ENCODE measurements at places on chromosomes 7 and 10. TPM values are rescaled to one million over a fixed set of nuclear protein-coding genes. Genes with fewer than 3 reads are reported as not detected.
A peak's percentile ranks its signal among the peaks of the same experiment; 100 is the strongest.

The SGCE gene
- 72.3 TPM for total RNA-seq

DNA sequence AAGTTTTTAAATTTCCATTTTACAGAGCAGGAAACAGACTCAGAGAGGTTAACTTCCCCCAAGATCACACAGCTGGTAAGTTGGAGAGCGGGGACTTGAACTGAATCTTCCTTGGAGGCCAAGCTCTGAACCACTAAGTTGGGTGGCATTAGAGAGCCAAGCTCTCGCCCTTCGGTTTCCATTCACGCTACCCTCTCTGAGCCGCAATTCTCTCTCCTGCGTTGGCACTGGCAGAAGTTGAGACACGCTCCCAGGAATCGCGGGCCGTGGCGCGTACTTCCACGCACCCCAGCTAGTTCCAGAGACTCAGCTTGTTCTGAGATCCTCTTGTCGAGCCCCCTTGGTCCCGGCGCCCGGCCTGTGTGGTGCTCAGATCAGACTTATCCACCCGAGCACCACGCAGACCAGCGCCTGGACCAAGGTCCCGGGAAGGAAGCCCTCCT lies 29.3 kb upstream of the VAX1 start:
- DNase-seq = no peak

DNA sequence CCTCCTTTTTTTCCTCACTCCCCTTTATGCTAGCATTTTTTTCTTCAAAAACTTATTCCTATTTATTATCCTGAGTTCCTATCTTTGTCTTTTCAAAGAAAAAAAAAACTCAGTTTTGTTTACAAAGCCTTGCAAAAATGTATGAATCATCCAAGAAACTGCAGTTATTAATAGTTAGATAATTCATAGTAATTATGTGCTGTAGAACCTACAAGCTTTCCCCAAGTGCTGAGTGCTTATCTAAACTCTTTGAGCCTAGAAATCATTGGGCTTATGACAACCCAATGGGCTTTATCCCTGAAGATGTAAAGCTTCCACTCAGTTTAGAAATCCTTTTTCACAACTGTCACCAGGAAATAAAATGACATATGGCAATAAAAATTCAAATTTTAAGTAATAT lies 145.9 kb upstream of the WNT16 start:
- DNase-seq = no peak

DNA sequence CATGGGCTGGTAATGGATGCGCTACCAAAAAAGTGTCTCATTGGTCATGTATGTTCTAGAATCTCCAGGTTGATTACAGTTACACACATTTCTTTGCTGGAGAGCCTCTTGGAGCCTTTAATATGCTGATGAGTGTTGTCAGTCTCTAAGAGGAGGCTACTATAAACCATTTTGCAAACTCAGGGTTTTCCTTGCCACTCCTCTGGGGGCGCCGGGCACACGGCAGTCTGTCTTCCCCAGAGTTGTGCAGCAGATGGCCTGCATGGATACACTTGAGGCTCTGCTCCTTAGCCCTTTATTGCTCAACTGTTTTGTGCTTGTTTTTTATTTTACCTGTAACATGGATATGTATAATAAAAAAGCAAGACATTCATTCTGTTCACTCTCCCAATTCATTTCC lies 196.5 kb downstream of the ACTR3B start:
- no peak for DNase-seq

- no peak for DNase-seq
Measured at GRCh38 chr10:33566426-33566825, 232.0 kb upstream of the NRP1 start.

GRCh38 chr7:93145354-93145753 lies 2.8 kb downstream of the SAMD9L start:
- DNase-seq = no peak

The CACNB2 gene
- total RNA-seq = 2.3 TPM

DNA sequence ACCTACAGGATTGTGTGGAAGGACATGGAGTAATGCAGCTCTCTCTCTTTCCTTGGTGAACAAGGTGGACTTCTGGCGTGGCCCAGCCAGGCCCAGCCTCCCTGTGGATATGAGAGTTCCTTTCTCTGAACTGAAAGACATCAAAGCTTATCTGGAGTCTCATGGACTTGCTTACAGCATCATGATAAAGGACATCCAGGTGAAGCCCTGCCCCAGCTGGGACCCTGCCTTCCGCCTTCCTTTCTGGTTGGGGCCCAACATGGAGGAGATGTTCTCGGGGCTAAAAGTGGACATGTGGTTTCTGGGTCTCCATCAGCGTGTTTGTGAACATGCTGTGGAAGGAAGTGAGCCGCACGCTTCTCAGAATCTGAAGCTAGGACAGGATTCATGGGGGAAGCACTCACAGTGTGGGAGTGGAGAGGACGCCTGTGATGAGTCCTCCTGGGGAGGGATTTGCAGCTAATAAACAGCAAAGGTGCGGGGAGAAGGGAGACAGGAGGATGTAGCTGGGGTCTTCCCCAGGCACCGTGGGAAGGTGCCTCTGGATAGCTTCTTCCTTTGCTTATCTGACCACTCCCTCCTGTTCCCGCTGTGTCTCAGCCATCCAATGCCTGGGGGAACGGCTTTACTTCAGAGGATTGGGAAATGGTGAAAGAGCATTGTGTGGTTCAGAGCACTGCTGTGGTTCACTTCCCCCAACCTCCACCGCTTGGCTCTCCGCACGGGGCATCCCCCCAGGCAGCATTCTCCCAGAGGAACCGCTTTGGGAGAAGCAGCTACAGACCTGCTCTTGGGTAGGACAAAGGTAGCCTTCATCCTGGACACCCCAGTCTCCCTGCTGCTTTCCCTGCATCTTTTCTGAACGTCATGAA lies 5.5 kb downstream of the CPA5 start:
- DNase-seq = no peak

GRCh38 chr7:100509231-100509630 lies 25.5 kb downstream of the NYAP1 start:
- DNase-seq = peak; percentile 77

GRCh38 chr10:688312-689120 lies 952 bp downstream of the DIP2C start:
- peak; percentile 48 for DNase-seq

DNA sequence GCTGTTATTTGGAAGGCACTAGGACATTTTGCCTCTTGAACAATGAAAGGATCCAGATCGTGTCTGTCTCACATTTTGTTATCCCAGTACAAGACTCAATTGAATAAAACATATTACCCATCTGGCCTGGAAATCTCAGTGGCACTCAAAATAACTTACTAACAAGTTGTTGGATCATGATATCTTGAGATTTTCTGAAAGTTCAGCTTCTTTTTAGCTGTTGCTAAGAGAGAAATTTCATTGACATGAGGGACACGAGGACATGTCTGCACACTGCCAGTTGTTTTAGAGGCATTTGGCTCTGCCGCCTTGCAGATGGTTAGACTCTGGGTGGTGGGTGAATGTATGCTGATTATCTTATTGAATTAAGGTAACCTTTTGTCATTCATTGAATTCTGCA lies 41.0 kb downstream of the KAT6B start:
- DNase-seq = no peak

DNA sequence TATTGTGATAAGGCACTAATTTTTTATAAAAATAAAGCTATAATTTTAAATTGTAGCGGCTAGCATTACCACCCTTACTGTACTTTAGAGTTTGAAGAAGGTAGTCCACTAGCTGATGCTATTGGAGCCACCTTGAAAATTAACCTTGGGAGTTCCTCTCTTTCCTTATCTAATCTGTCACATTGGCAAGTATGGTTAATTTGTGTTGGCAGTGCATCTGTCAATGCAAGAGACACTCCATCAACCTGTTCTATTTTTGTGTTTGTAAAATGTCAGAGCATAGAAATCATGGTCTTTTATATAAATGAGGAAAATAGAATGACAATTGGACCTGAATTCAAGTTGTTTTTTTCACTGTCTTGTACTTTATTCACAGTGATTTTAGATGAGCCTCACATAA lies 20.5 kb downstream of the GLCCI1 start:
- DNase-seq = no peak

The DYNC1I1 gene
- 9.2 TPM for total RNA-seq

- no peak for DNase-seq
Measured at GRCh38 chr10:24556126-24556749, 167.4 kb downstream of the ARHGAP21 start.

GRCh38 chr10:29481906-29482440 lies 152.8 kb downstream of the SVIL start:
- no peak for DNase-seq

DNA sequence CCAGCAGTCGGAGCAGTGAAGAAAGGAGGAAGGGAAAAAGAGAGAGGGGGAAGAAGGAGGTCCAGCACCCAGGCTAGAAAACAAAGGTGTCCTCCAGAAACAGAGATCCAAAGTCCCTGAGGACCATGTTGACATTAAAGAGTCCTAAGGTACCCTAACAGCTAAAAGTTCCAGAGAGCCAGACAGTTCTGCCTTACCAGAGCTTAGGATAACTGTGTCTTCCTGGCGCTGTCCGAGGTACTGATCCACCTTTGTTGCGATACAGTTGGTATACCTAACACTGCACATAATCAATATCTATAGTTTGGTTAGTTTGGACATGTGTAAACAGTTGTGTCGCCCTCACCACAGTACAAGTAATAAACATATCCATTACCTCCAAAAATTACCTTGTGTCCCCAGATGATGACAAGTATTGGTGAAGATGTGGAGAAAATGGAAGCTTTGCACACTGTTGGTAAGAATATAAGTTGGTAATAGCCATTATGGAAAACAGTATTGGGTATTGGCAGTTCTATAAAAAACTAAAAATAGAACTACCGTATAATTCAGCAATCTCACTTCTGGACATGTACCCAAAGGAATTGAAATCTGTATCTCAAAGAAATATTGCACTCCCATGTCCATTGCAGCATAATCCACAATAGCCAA lies 59.8 kb downstream of the GRID1 start:
- no peak for DNase-seq

DNA sequence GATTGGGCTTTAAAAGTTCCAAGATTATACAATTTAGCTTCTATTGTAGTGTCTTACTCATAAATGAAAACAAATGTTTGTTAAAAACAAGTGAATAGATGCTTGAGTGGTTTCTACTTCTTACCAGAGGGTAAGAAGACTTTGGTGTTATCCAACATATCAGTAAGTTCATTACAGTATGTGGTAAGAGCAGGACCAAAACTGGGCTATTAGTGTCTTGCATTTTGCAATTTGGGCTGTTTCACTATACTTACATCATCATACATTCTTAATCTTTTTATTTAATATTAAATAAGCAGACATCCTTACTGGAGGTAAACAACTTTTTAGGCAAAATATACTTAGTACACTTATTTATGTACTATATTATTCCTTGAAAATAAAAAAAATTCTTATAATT lies 248.4 kb upstream of the HGF start:
- no peak for DNase-seq

DNA sequence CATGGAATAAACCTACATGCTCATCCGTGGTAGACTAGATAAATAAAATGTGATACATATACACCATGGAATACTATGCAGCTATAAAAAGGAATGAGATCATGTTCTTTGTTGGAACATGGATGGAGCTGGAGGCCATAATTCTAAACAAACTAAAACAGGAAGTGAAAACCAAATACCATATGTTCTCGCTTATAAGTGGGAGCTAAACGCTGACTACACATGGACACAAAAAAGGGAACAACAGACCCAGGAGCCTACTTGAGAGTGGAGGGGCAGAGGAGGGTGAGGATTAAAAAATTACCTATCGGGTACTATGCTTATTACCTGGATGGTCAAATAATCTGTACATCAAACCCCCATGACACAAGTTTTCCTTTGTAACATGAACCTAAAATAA lies 68.7 kb upstream of the SEC61G start:
- no peak for DNase-seq

DNA sequence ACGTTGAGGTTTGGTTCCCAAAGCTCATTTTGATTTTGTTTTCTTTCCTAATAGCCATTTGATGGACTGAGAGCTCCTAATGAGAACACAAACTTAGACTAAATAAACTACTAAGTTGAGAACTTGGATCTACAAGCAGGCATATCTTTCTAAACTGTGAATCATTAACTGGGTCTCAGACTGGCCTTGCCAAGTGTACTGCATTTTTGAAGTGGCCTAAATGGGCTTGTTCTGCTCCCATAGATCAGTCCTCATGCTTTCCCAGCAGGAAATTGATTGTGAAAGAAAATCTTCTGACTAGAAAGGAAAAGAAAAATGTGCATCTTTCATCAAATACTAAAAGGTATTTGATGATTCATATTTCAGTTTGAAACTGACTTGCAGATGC lies 46.7 kb upstream of the RBM33 start:
- no peak for DNase-seq

The GARIN1A gene
- total RNA-seq = 1.9 TPM

GRCh38 chr7:157360483-157361025 lies 23.8 kb downstream of the DNAJB6 start:
- DNase-seq = no peak

The ANKRD30A gene
- not detected for total RNA-seq

DNA sequence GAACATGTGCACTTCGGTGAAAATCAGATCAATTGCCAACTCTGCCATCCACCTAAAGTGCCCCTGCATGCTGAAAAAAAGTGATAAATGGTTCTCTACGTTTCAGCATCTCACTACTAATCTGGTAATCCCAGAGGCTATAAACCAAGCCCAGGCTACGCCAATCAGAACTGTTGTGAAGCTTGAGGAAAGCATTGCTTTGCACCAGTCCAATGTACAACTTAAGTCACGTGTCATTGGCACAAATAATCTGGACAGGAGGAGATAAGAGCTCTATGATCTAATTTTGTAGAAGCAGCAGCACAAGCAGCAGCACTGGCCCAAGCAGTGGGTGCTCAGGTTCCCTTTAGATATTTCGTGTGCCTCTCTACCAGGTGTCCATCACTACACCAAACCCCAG lies 4.4 kb upstream of the EGR2 start:
- DNase-seq = no peak

The LRIT1 gene
- not detected for total RNA-seq

GRCh38 chr10:110903280-110904278 lies 15.4 kb downstream of the BBIP1 start:
- no peak for DNase-seq

DNA sequence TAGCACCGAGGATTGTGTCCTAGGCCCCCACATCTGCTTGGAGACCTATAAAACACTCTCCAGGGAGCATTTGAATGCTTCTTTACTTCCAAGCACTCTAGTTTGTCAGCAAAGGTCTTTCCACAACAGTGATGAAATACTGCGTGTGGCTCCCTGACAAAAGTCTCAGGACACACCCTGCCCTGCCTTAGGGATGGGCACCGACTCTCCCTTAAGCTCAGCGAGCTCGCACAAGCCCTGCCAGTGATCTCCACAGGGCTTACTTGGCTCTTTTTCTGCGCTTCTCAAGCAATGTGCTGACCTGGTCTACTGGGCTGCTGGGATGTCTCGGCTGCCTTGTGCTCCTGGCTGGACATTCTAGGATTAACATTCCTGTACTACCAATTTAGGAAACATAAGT lies 84.3 kb upstream of the MPP7 start:
- no peak for DNase-seq

- no peak for DNase-seq
Measured at GRCh38 chr7:37352974-37353948, 95.4 kb downstream of the ELMO1 start.

The RBM28 gene
- 19.1 TPM for total RNA-seq

GRCh38 chr10:20334559-20334958 lies 518.3 kb downstream of the PLXDC2 start:
- DNase-seq = no peak

- DNase-seq = no peak
Measured at GRCh38 chr7:80804589-80804988, 114.3 kb downstream of the SEMA3C start.

- DNase-seq = no peak
Measured at GRCh38 chr10:69847883-69848282, 46.2 kb downstream of the COL13A1 start.

GRCh38 chr7:539731-540411 lies 20.2 kb upstream of the PDGFA start:
- DNase-seq = no peak

The SMO gene
- total RNA-seq = 10.5 TPM

The PGAM2 gene
- total RNA-seq = 5.9 TPM

- no peak for DNase-seq
Measured at GRCh38 chr10:117610321-117610720, 67.8 kb downstream of the EMX2 start.
